ENCODE measurements at places on chromosomes 1 and 21. TPM values are rescaled to one million over a fixed set of nuclear protein-coding genes. Genes with fewer than 3 reads are reported as not detected.

DNA sequence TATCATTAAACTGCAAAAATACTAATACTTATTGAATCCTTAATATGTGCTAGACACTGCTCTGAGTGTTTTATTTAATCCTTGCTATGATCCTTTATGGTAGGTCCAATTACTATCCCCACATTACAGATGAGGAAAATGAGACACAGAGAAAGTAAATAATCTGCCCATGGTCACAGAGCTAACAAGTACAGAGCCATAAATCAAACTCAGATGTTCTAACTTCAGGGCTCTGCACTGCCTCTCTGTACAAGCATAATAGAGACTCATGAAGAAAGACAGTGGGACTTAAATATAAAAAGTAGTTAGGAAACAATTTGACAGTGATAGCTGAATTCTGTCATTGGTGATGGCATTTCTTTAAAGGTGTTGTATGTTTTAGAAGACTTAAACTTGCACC lies 346.4 kb downstream of the VAV3 start:
- DNase-seq = no peak

DNA sequence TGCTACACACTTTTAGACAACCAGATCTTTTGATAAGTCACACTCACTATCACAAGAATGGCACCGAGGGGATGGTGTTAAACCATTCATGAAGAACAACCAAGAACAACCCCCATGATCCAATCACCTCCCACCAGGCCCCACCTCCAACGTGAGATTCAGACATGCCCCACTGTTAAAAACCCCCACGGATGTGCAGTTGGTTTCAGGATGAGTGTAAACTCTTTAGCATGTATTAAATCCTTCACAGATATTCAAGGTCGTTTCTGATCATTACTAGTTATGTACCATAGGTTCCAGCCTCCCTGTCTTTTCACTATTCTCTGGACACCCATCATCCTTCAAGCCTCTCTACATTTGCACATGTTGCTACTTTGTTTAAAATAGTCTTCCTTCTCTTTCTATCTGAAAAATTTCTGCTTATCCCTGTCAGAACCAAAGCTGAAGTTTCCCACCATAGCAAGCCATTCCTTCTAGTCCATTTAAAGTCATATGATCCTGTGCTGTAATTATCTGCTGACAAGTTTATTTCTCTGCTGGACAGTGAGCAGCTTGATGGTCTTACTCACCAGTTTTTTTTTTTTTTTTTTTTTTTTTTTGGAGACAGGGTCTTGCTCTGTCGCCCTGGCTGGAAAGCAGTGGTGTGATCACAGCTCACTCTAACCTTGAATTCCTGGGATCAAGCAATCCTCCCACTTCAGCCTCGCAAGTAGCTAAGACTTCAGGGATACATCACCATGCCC lies 36.8 kb downstream of the MAP10 start:
- no peak for DNase-seq

The TTLL10 gene
- 0.41 TPM for total RNA-seq

GRCh38 chr1:106677721-106678120 lies 378.8 kb upstream of the PRMT6 start:
- no peak for DNase-seq

The KCNJ15 gene
- 2.1 TPM for total RNA-seq

- DNase-seq = no peak
Measured at GRCh38 chr1:75765697-75766355, 20.2 kb upstream of the RABGGTB start.

- DNase-seq = peak; percentile 47
Measured at GRCh38 chr1:12067900-12068821, 5.1 kb downstream of the TNFRSF8 start.

DNA sequence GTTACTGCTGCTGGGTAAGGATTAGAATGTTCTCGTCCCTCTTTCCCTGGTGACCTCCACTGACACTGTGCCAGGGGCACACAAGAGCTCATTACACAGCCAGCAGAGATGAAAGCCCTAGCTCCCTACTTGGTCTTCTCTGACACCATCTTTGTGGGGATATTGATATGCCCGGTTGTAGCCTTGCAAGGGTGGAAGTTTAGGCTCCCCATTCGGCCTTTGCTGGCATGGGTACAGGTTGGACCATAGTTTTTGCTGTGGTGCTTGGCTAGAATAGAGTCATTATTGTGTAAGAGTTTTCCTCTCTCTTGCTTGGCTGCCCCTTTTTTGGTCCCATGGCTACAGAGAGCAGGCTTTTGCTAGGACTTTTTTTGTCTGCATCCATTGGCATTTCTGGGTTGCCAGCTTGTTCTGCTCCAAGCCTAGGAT lies 12.3 kb downstream of the RAB4A start:
- no peak for DNase-seq

- DNase-seq = no peak
Measured at GRCh38 chr1:32983020-32983419, 18.4 kb upstream of the RNF19B start.

The CBS gene
- total RNA-seq = 6.2 TPM

DNA sequence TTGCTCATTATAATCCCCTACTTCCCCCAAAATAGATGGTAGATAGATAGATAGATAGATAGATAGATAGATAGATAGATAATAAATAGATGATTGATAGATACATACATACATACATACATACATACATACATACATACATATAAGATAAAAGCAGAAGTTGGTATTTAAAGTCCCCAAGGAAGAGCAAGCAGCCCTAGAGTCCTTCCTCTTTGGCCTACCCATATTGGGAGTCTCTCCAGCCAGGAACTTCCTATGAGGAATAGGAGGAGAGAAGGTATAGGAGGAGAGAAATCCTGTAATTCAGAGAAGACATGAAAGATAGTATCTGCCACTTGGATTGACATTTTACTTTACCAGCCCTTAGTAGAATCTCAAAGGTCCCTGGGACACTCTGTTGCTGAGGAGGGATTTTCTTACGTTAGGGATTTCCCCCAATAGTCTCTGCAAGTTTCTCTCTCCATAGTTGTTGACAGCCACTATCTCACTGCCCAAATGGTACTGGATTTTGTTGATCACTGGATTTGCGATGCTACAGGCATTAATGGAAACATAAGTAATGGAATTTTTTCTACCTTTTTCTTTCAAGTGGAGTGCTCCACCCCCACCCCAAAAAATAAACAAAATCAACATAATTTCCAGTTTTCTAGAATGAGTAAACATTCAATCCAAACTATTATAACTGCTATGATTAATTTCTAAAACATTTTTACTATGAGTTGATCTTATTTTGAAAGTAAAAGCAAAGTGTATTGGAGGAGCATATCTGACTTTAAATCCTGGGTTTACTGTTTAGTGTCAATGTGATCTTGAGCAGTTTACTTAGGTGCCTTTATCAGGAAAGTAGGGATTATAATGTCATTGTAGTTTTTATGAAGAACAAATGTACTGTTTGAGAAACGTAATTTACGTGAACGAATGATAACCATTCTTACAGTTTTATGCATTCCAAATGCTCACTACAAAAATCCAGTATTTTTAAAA lies 93.2 kb upstream of the TNFSF4 start:
- no peak for DNase-seq

- DNase-seq = no peak
Measured at GRCh38 chr1:81118550-81118949, 682.2 kb upstream of the ADGRL2 start.

GRCh38 chr1:19370453-19371170 lies 58.5 kb downstream of the SLC66A1 start:
- DNase-seq = no peak

The OLFML2B gene
- 45.7 TPM for total RNA-seq

The GSTM4 gene
- 11.4 TPM for total RNA-seq

GRCh38 chr1:199272628-199273086 lies 633.8 kb downstream of the PTPRC start:
- peak; percentile 70 for DNase-seq

DNA sequence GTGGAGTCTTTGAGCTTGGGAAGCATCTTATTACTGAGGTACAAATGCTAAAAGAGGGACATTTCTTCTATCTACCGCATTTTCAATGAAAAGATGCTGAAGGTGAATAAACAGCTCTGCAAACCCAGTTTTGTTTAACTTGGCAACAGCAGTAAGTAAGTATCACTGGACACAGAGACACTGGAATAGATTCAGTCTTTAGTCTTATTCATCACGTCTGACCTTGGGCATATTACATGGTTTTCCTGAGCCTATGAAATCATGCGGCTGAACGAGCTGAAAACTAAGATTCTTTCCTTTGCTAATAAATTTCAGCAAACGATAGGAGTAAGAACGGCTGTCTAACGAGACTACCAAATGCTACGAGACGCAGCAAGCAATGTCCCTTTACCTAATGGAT lies 207.4 kb downstream of the GABPA start:
- DNase-seq = no peak

GRCh38 chr1:15603050-15603965 lies 13.9 kb upstream of the DDI2 start:
- DNase-seq = peak; percentile 99

The CELSR2 gene
- 16.7 TPM for total RNA-seq

GRCh38 chr1:220441211-220441610 lies 86.7 kb upstream of the MARK1 start:
- no peak for DNase-seq

The CFH gene
- total RNA-seq = 126 TPM

The MLLT11 gene
- 1.6 TPM for total RNA-seq

DNA sequence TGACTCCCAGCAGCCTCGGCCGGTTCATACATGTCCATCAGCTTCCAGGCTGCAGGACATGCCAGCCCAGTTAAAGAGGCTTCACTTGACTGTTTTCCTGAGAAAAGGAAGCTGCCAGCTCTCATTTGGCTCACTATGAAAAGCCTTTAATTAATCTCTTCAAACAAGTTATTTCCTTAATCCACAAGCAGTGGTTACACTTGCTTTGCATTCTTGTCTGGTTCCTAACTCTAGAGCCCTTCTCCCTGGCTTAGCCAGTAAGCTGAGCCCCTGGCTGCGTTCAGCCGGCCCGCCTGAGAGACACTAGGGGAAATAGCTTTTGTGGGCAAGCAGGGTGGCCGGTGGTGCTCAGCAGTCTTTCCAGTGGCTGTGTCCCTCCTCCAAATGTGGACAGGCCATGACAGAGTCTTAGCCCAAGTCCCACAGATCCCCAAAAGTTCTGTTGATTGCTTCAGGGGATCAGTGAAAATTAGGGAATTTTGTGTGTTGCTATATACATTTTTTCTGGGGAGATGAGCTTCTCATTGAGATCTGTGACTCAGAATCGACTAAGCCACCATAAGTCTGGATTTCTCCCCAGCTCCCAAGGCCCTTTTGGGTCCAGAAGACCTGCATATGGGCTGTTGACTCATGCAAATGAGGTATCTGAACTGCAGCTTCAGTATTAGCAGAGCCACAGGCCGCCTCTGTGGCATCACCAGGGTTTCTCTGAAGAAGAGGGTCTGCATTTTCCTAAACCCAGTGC lies 10.1 kb downstream of the ATF3 start:
- no peak for DNase-seq

DNA sequence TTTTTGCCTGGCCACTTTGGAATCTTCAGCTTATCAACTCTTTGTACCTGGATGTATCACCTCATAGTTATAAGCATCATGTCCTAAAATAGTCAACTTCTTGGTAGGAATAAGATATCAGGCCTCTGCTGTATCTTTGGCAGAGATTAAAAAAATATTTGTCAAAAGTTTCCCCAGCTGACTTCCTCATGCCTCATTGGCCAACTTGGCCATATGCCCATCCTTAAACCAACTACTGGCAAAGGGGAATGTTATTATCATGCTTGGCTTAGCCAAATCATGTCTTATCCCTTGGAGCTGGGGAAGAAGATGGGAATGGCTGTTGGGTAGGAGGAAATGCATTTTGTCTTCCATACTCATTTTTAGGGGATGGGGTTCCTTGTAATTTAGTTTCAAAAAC lies 23.4 kb downstream of the NFASC start:
- DNase-seq = peak; percentile 19

- DNase-seq = no peak
Measured at GRCh38 chr1:217910791-217911320, 279.7 kb downstream of the SPATA17 start.

DNA sequence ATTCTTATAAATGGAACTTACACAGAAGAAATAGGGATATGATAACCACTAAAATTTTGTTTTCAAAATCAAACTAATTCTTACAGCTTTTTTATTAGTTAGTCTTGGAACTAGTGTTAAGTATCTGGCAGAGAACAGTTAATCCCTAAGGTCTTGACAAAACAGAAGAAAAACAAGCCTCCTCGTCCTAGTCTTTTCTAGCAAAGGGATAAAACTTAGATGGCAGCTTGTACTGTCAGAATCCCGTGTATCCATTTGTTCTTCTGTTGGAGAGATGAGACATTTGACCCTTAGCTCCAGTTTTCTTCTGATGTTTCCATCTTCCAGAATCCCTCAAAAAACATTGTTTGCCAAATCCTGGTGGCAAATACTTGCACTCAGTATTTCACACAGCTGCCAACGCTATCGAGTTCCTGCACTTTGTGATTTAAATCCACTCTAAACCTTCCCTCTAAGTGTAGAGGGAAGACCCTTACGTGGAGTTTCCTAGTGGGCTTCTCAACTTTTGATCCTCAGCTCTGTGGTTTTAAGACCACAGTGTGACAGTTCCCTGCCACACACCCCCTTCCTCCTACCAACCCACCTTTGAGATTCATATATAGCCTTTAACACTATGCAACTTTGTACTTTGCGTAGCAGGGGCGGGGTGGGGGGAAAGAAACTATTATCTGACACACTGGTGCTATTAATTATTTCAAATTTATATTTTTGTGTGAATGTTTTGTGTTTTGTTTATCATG lies 42.3 kb upstream of the LAMC2 start:
- DNase-seq = peak; percentile 61

The LPAR3 gene
- total RNA-seq = 4.7 TPM

GRCh38 chr1:32929366-32929765 lies 28.2 kb upstream of the TMEM54 start:
- DNase-seq = no peak

DNA sequence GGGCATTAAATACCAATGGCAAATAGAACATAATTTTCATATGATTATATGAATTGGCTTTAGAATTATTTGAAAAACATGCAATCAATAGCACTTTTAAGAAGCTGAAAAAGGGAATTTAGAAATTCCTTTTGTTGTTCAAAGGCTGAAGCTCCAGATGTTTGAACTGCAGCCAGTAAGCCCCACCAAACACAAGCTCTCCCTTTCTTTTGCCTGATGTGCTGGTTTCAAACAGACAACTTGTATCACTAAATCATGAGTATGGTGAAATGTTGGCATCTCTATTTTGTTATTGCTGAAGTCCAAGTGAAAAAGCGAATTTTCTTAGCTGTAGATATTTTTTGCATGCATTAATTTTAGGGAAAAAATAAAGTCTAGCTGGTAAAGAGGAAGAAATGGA lies 27.5 kb upstream of the NCAM2 start:
- DNase-seq = peak; percentile 57

The CD2 gene
- 1.6 TPM for total RNA-seq

GRCh38 chr1:155254714-155255242 lies 505 bp downstream of the ENTREP3 start:
- DNase-seq = no peak

All from tongue (tissue), 3 donors.